IPS-NIHi11 (cell line): ENCODE measurements at places on chromosomes 7 and 10.

GRCh38 chr7:19209166-19209696 lies 64.0 kb upstream of the FERD3L start:
- no peak for DNase-seq

DNA sequence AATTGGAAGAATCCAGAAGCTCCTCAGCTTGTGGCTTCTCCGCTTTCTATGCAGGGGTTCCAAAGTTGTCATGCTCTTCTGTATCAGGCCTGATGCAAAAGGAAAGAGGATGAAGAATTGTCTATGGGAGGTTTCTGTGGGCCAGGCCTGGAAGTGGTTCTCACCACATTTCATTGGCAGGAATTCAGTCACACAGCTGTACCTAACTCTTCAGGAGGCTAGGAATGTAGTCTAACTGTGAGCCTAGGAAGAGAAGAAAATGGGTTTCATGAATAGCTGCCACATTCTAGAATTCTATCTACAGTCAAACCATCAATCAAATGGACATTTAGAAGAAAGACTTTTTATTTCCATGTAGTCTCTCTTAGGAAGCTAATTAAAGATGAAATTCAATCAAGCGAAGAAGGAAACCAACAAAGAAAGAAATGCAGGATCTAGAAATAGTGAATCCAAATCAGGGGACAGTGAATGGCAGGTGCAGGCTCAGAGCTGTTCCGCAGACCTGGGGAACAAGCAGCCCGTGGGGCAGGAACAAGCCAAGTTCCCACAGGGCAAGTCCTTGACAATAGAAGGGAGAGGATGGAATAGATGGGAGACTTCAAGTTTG lies 25.4 kb upstream of the USP6NL start:
- DNase-seq: no peak

DNA sequence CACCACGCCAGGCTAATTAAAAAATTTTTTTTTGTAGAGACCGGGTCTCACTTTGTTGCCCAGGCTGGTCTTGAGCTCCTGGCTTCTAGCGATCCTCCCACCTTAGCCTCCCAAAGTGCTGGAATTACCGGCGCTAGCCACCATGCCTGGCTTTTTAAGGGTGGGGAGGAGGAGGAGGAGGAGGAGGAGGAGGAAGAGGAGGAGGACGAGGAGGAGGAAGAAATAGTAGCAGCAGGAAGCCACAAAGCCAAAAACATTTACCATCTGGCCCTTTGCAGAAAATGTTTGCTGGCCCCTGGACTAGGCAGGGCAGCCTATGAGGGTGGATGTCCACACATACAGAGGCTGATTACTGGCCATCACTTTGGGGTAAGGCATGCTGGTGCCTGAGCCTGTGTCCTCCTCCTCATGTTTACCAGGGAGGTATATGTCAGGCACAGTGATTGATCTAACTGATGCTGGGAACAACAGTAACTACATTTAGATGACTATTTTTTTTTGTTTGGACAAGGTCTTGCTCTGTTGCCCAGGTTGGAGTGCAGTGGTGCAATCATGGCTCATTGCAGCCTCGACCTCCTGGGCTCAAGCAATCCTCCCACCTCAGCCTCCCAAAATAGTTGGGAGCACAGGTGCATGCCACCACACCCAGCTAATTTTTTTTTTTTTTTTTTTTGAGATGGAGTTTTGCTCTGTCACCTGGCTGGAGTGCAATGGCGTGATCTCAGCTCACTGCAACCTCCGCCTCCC lies 122.1 kb downstream of the HIP1 start:
- DNase-seq: no peak

DNA sequence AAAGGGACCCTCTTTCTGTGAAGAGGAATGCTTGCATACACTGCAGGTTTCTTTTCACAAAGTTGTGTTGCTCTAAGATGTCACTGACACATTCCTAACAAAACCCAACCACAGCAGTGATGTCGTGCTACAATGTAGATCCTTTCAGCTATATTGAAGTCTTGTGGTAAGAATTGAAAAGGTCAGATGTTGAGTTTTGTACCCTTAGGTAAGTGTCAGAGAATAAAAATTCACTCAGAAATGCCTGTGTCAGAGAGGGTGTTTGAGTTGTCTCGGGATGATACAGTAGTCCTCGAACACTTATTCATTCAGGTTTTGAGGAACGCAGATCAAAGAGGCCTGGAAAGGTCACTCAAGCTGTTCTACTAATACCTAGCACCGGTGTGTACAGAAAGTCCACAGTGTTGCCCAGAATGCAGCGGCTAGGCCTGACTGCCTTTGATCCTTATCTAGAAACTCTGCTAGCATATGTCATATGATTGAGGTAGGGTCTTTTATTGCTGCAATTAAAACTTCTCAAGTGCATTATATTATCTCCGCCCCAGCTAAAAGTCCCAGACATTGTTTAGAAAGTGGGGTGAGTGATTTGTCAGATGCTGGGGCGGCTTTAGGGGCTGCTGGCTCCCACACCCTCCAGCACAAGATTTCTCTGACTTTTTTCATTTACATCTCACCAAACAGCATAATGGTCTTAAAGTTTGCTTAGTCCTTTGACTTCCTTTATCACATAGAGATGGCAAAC lies 26.0 kb downstream of the RNF32 start:
- DNase-seq: no peak

GRCh38 chr7:135210888-135211178 lies 493 bp downstream of the WDR91 start:
- DNase-seq: no peak

- DNase-seq: no peak
Observed at GRCh38 chr7:40899151-40899550, 764.3 kb downstream of the SUGCT start.

- no peak for DNase-seq
Observed at GRCh38 chr7:25361863-25362262, 133.6 kb upstream of the NPVF start.

DNA sequence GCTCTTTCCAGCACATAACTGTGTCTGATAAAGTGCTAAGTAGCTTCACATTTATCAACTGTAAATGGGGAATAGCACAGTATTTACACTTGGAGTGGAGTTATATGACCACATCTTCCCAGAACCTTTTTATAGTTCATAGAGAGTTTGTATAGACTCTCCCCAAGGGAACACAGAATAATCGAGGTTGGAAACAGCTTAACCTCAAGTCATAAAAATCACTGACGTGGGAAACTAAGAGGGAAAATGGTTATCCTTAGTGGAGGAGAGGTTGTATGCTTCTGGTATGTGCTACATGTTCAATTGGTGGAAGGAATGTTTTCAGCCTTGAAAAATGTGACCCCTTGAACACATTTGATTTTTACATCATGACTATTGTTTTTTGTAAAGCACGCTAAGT lies 167.9 kb upstream of the KIAA1217 start:
- no peak for DNase-seq

DNA sequence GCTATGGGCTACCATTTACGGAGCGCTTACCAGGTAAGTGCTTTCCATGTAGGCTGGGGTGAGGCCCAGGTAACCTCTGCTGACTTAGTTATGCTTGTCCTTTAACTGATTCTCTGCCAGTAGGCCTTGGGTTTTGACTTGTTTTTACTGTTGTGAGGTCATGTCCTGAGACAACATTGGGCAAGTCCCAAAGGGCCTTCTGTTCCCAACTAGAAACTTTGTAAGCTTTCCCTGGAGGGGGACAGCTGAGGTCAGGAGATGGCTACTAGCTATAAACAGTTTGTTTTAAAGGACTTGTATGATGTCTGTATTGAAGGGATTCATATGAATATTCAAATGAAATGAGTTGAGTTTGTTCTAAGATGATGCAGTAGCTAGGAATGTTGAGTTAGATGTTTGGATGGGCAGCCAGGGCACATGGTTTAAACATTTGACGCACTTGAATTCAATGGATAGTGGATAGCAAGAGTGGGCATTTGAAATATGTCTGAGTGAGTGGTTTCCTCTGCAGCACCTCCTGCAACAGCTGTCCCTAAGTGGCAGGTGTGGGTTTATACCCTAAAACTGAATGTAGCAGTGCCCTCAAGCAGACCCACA lies 10.0 kb upstream of the SGPL1 start:
- DNase-seq: no peak

DNA sequence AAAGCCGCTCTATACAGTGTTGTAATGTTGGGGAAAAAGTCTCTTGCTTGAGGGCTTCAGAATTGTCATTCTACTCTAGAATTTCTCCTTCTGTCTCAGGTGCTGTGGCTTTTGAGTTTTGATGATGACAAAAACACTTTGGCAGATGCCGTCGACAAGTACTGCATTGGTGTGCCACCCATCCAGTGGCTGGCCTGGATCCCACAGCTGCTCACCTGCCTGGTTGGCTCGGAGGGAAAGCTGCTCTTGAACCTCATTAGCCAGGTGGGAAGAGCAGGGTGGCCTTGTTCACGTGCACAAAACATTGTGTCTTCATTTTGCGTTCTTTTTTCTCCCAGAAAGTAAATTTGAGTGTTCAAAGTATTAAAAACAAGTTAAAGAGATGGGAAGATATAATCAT lies 112.0 kb downstream of the TRRAP start:
- DNase-seq: no peak

- DNase-seq: no peak
Observed at GRCh38 chr7:44194069-44194468, 4.8 kb upstream of the GCK start.

DNA sequence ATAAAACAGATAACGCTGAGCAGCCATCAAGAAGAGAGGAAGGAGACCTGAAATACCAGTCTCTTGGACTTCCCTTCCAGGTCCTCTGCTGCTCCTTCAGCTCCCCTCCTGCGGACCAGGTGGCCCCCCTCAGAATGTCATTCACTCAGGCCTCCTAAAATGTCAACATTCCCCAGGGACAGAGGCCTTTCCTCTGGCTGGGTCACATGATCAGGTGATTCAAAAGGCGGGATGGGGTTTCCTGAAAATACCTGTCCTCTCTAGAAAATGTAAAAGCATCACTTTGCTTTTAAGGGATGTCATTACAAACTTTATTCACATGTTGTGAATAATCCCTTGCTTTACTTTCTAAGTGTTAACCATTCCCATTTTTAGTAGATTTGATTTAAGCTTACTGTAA lies 311.1 kb downstream of the INHBA start:
- DNase-seq: no peak

DNA sequence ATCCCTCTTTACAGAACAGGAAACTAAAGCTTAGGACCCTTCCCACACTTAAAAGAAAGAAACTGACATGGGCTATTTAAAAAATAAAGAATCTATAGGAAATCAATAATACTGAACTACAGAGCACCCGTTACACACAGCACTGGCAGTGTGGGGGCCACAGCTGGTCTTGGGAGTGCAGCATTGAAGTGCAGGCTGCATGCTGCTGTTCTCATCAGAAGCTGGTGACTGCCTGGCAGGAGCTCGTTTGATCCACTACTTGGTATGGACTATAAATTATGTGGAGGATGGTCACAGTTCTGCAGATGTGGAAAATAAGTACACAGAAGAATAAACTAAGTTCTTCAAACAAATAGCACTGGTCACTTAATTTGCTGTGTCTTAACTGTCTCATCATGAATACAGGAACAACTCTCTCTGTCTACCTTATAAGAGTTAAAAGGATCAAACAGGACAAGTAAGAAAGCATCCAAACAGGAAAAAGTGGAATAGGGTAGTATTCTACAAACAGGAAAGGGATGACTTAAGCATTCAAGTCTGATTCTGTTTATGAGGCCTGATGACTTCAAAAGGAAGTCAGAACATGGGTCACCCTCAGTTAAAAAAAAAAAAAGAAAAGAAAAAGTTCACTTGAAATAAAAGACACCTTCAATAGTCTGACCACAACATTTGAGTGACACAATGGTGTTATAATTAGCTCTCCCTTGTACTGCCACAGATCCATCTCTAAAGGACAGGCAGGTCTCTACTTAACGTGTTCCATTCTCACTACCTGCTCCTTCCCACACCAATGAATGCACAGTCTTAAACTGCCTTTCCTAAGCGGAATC lies 21.0 kb downstream of the DOCK4 start:
- DNase-seq: no peak

- DNase-seq: peak; percentile 60
Observed at GRCh38 chr10:21292763-21293517, 232.5 kb downstream of the SKIDA1 start.
